Stimulated activated CD4-positive, alpha-beta T cell treated with anti-CD3 and anti-CD28 coated beads, Interleukin-12 subunit alpha, Interleukin-12 subunit beta, amount 100 ng/mL, for 24 hours (primary cell): ENCODE measurements at places on chromosomes 6 and 20.

GRCh38 chr6:132570221-132570777 lies at the start of gene TAAR6:
Gene TAAR6 (plus strand): TSS chr6:132570322. CDS start chr6:132570322, 0 bp downstream.
- DNase-seq, result no peak

DNA sequence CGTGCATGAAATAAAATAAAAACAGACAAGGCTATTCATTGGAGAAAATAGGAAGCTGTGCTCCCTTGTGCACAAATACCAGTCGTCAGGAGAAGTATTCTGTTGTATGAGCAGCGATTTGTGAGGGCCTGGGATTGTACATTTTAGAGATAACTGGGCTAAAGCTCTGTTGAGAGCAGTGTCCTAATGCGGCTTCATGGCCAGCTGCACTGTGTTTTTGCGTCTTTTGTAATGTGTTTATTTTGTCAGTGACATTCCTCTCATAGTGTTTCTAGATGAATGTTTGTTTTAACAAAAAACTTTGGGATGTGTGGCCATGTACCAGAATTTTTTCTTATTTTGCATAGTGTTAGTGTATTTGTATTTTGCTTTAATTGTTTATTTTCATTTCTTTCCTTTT lies 14.8 kb downstream of the ERMARD start:
- DNase-seq, result no peak

- no peak for DNase-seq
Measured at GRCh38 chr6:4585682-4586468, 190.3 kb upstream of the CDYL start.

GRCh38 chr6:100808638-100809275 lies 72.4 kb downstream of the ASCC3 start:
- no peak for DNase-seq

GRCh38 chr6:74931558-74931957 lies 274.3 kb downstream of the COL12A1 start:
- DNase-seq, result no peak

DNA sequence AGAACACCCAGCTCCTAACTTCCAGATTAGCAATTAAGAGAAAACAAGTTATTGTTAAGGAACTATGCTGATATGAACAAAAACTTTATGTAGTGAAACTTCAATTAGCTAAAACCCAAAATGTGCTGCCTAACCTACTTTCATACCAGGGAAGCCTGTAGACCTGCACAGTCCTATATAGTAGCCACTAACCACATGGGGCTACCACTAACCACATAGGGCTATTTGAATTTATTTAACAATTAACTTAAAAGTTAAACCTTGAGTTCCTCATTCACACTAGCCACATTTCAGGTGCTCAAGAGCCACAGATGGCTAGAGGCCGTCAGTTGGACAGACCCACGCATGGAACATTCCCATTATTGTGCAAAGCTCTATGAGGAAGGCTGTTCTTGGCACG lies 72.4 kb upstream of the LAMP5 start:
- DNase-seq, result no peak
